Stimulated activated CD4-positive, alpha-beta T cell treated with anti-CD3 and anti-CD28 coated beads, TNF-alpha, amount 100 ng/mL, for 48 hours (primary cell): ENCODE measurements at places on chromosomes 5 and 9.

- no peak for DNase-seq
Measured at GRCh38 chr9:88291056-88291455, 97.2 kb upstream of the SPIN1 start.

DNA sequence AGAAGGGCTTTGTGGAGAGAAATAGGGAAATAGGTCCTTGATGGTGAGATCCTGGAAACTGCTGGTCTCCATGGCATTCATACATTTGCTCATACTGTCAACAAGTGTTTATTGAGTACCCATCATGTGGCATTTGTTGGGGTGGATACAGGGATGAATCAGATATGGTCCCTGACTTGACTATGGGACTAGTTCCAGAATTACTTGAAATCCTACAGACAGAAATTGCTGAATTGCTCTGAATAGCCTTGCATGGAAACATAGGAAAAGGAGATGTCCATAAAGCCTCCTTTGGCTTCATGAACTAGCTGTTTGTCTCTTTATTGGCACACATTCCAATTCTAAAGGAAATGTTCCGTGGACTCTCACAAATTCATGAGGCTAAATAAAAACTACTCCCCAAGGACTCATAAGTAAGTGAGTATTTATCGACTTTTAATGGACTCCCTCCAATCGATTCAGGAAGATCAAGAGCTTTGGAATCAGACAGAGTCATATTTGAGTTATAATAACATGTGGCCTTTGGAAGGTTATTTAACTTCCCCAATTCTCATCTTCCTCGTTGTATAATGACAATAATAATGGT is 122.4 kb upstream of the C6 start:
- DNase-seq = no peak

DNA sequence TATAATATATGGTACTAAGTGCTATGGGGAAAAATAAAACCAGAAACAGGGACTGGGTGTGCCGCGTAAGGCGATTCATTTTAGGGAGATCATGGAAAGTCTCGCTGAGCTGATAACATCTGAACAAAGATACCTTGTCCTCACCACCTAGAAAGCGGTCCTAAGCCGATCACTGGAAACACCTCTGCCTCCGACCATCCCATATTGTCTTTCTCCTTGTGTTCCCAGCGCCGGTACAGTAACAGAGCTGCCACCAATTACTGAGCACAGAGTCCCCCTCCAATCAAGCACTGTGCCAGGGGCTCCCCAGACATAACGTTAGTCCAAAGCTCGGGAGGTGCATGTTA is 704 bp downstream of the CCDC112 start:
- no peak for DNase-seq

DNA sequence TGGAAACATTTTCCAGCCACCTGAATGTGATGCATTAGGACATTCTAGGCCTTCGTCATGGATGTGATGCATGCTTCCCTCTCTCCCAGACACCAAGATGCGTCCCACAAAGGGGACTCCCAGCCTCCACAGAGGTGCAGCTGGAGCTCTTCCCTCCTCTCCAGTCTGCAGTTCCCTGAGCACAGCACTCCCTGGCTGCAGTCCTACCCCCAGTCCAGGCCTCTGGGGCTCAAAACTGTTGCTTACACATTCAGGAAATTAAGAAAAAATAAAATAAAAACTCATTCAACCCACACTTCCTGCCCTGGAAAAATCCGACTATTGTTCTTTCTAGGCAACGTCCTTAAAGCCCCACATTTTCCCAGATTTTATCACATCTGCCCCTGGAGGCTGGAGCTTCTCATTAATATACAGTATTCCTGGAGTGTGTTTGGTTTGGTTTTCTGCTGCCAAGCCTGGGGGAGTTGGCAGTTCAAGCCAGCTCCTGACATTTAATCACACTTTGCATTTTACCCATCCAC is 78.4 kb upstream of the ICE1 start:
- no peak for DNase-seq
